ENCODE measurements at places on chromosomes 1 and 21.

- no peak for DNase-seq
These were observed 15.7 kb downstream of the MAP3K21 start for GRCh38 chr1:233343262-233343661.

DNA sequence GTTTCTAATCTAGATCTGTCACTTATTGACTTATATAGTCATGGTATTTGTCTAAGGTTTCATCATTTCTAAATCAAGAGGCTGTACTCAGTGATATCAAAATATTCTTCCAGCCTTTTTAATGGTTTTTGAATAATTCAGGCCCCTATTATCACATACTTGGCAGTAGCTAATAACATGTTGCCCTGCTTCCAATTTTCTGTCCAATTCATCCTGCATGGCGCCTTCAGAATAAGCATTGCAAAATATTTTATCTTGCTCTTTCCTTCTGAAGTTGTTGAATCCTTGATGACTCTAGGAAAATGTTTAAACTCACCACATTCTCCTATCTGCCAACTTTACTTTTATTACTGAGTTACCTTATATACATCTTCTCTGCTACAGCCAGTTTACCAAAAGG, 517.2 kb upstream of the B3GALT2 start:
- DNase-seq, result no peak

- no peak for DNase-seq
These were observed 113.1 kb downstream of the ZNF326 start for GRCh38 chr1:90107990-90108389.

GRCh38 chr21:43854773-43855633, 10.0 kb upstream of the AGPAT3 start:
- DNase-seq, result no peak

- DNase-seq, result no peak
These were observed 28.0 kb downstream of the AGPAT3 start for GRCh38 chr21:43892984-43893535.

- no peak for DNase-seq
These were observed 23.9 kb downstream of the ACOT11 start for GRCh38 chr1:54571803-54572541.

DNA sequence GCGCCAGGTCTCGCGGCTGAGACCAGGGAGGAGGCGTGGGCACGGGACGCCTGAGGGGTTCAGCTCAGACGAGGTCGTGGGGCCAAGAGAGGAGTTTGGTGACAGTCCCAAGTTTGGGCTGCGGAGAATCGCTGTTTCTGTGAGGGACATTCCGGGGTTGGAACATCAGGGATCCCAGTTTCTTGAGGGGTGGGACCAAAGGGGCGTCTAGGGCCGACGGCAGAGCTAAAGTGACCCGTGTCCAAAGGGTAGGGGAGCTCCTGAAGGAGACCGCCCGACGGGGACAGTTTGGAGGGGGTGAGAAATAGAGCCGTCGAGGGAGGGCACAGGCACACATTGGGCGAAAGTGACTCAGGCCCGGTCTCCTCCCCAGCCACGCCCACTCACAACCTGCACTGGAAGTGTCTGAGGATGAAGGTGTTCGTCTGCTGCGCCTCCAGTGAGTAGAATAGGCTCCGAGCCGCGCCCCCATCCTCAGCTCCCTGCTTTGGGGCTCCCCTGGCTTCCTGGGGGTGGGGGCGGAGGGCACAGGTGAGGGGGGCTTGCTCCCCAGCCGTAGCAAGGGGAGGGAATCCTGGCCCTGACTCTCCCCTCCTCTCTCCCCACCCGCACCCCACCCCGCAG, 7.0 kb downstream of the EFNA3 start:
- peak; percentile 67 for DNase-seq

DNA sequence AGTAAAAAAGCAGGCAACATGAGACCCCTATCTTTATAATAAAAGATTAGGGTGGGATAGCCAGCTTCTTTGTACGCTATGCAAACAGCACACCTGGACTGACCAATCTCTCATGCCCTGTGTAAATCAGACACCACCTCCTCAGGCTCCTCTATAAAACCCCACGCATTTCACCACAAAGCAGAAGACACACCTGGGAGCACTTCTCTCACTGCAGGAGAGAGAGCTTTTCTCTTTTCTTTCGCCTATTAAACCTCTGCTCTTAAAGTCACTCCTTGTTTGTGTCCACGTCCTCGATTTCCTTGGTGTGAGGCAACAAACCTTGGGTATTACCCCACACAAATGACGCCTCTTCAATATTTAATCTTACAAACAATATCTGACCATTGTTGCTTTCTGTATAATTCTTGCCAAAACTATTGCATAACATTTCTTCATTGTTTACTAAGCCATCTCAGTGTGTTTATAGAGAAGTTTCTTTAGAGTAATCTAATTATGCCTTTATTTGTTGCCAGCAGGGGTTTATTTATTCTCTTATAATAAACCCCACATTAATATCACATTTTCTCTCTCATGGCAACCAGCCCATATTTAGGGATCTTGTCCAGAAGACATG, 31.6 kb upstream of the NUF2 start:
- DNase-seq, result no peak

DNA sequence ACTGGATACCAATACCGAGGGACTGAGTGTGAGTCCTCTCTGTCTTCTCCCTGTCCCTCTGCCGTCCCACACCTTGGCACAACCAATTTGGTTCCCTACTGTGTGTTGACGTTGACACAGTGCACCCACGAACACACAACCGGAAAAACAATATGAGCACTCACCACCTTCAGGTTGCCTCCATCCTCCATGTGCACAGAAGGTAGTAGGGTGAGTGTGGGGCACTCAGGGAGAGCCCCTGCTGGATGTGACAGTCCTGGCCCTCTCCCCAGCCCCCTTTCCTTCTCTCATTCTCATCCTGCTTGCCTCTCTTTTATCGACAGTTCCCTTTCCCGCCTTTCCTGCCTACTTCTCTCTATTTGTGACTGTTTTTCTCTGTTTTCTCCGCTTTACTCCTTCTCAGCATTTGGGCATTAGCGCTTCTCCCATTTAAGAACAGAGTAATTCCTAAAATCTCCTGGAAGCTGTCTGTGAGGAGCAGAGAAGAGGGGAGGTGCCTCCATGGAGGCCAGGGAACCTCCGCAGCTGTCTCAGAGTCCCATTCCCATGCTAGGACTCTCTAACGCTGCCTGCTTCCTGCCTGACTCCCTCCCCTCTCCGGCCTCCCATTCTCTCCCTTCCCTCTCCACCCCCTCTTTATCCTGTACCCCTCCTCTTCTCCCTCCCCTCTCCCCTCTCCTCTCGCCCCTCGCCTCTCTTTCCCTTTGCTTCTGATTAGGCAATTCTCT, 16.4 kb downstream of the CADM3 start:
- DNase-seq, result no peak

GRCh38 chr1:71242239-71242638, 161.4 kb upstream of the ZRANB2 start:
- DNase-seq, result no peak
